G401 (cell line): ENCODE measurements at places on chromosomes 1 and 21.

- no peak for DNase-seq
Observed at GRCh38 chr1:199305053-199305452, 666.2 kb downstream of the PTPRC start.

DNA sequence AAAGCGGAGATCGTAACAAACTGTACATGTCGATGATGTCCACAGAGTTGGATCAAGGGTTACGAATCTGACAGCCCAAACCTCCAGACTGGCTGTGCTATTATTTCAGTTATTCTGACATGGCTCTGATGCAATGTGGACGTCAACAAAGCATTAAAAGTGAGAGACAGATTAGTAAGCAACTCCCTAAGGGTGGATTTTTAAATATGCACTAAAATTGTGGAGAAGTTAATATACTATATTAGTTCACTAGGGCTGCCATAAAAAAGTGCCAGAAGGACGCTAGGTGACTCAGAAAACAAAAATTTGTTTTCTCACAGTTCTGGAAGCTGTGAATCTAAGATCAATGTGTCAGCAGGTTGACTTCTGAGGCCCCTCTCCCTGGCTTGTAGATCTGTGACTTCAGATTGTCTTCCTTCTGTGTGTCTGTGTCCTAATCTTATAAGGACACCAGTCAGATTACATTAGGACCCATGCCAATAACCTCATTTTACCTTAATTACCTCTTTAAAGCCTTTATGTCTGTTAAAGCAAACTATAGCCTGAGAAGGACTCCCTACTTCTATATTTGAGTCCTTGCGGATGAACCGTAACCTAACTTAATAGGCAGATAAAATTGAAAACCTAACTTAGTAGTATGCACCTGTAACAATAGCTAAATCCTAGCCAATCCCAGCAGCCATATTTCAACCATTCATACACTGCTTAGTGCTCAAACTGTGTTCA lies 66.0 kb upstream of the BACH1 start:
- no peak for DNase-seq

- no peak for DNase-seq
Observed at GRCh38 chr21:38343691-38344090, 86.9 kb downstream of the KCNJ15 start.

DNA sequence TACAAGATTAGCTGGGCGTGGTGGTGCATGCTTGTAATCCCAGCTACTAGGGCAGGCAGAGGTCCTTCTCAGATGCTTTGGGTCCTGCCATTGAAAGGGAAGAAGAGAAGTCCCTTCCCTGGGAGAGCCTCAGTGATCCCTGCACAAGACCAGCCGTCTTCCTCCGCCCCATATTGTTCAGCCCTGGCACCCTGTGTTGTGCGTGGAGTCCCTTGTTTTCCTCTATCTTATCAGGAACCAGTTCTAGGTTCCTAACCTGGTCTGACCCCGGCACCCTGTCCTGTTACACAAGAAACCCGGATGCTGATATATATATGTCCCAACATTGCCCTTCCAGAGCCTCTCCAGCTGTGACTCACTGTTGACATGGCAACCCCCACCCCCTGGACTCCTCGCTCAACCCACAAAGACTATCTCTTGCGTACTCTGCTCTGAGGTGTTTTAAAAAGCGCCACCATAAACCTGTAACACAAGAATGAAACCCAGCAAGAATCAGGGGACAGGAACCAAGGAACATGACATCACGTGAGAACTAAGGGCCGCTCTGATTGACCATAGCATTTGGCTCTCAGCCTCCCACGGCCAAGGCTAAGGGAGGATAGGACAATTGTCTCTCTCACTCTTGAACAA lies 4.8 kb downstream of the MX2 start:
- DNase-seq: no peak

DNA sequence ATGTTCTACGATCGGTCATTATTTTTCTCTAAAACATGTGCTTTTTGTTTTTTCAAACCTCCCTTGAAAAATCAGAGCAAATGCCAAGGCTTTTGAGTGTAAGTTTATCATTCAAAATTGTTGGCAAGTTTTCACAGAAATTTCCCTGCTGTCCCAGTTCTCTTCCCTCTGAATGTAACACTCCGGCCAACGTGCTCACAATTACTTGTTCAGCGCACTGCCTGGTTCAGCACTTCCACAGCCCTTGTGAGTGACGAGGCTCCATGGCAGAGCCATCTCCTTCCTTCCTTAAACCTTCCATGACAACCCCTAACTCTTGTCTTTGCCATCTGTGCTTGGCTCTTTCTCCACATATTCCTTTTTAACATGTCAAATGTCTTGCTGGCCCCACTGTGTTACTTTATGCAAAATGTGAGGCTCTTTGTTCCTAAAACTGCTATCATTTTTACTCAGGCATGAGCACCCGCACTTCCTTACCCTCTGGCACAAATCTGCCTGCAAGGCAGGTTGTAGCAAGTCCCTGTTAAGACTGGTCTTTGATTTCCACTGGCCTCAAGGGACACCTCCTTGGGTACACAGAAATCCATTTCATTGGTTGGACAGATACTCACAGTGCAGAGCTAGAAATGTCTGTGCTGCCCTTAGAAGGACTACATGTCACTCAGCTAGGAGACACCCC lies 142.8 kb downstream of the HUNK start:
- DNase-seq: no peak
